ENCODE measurements at places on chromosomes 6 and 20. TPM values are rescaled to one million over a fixed set of nuclear protein-coding genes. Genes with fewer than 3 reads are reported as not detected.

GRCh38 chr6:117512056-117512828, 29.8 kb downstream of the DCBLD1 start:
- H3K27me3 ChIP-seq = no peaks in the 10 kb centered on the region
- H3K36me3 ChIP-seq = no peaks in the 10 kb centered on the region
- H3K4me1 ChIP-seq = peaks cover 4% of the 10 kb centered on the region
- no peak overlapping the region for H3K4me3 ChIP-seq
- DNase-seq = no peak

GRCh38 chr6:151451417-151451949, 443 bp downstream of the RMND1 start:
- peaks cover 15% of the 10 kb centered on the region for H3K4me1 ChIP-seq
- H3K27me3 ChIP-seq = no peaks in the 10 kb centered on the region
- H3K36me3 ChIP-seq = no peaks in the 10 kb centered on the region

- no peaks in the 10 kb centered on the region for H3K4me1 ChIP-seq
- no peak overlapping the region for H3K27ac ChIP-seq
- H3K4me3 ChIP-seq = no peak overlapping the region
Measured at GRCh38 chr6:34514593-34515472, 41.3 kb downstream of the SPDEF start.

DNA sequence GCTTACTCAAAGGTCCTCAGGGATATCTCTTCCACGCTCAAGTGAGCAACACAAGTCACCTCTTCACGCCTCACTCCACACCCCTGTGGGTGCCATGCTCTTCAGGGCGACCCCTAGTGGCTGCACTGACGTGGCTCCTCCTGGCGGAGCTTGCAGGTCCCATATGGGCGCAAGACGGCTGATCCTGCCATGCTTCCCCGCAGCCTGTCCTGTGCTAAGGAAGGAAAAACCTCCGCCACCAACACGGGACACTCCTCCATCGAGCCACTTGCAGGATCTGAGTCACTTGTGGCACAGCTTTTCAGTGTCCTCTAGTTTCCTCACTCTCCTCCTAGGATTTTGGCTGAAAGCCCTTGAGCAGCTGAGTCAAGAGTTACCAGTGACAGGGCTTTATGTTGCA, 90.7 kb downstream of the KHDC1L start:
- H3K4me1 ChIP-seq = no peaks in the 10 kb centered on the region
- H3K4me3 ChIP-seq = no peak overlapping the region
- DNase-seq = no peak
- no peaks in the 10 kb centered on the region for H3K36me3 ChIP-seq

DNA sequence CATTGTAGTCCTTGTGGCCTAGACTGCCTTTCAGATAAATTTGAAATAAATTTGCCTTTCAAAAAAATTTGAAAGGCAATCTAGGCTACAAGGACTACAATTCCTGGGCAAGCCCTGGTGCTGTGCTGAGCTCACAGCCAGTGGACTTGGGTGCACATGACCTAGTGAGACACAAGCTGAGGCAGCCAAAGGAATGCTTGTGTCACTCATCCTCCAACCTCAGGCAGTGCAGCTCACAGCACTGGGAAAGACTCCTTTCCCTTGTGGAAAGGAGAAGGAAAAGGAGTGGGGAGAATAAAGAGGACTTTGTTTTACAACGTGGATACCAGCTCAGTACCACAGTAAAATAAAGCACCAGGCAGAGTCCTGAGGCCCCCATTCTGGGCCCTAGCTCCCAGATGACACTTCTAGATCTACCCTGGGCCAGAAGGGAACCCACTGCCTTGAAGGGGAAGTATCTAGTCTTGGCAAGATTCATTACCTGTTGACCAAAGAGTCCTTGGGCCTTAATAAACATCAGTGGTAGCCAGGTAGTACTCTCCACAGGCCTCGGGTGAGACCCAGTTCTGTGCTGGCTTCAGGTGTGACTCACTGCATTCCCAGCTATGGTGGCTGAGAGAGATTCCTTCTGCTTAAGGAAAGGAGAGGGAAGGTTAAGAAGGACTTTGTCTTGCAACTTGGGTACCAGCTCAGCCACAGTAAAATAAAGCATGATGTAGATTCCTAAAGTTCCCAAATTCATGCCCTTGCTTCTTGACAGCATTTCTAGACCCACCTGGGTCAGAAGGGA, 659.7 kb upstream of the FLRT3 start:
- H3K27me3 ChIP-seq = no peaks in the 10 kb centered on the region
- no peak overlapping the region for H3K4me3 ChIP-seq
- no peaks in the 10 kb centered on the region for H3K4me1 ChIP-seq
- H3K36me3 ChIP-seq = no peaks in the 10 kb centered on the region

IL17A gene
- total RNA-seq = not detected

GRCh38 chr6:31896856-31897611, 464 bp downstream of the EHMT2 start:
- DNase-seq = no peak
- H3K36me3 ChIP-seq = peaks cover 18% of the 10 kb centered on the region
- H3K27ac ChIP-seq = no peak overlapping the region
- peak overlapping the region; percentile 73 for H3K4me3 ChIP-seq

ID4 gene
- total RNA-seq = 5.9 TPM

DNA sequence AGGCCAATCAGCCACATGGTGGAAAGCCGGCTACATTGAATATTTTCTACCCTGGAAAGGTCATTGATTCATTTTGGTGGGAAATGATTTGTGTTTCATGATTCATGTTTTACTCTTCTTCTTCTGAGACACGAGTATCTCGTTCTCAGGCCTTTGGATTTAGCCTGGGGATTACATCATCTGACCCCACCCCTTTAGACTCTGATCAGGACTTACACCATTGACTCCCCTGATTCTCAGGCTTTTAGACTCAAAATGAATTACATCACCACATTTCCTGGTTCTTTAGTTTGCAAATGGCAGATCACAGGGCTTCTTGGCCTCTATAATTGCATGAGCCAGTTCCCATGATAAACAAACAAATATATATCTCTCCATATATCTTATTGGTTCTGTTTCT, 228.8 kb downstream of the ADGRG6 start:
- no peaks in the 10 kb centered on the region for H3K36me3 ChIP-seq
- no peak overlapping the region for H3K4me3 ChIP-seq
- H3K27me3 ChIP-seq = no peaks in the 10 kb centered on the region
- H3K27ac ChIP-seq = no peak overlapping the region

GRCh38 chr20:2814587-2815051, at the start of gene C20orf141:
TSS of gene C20orf141 (plus strand) at chr20:2814987. CDS start at chr20:2815185, 198 bp downstream.
- peak; percentile 92 for DNase-seq
- no peaks in the 10 kb centered on the region for H3K27me3 ChIP-seq
- H3K4me3 ChIP-seq = no peak within 1 kb of the TSS
- H3K36me3 ChIP-seq = no peaks in the 10 kb centered on the region
- H3K27ac ChIP-seq = peak within 1 kb of the TSS; percentile 63
- peaks cover 28% of the 10 kb centered on the region for H3K4me1 ChIP-seq

DNA sequence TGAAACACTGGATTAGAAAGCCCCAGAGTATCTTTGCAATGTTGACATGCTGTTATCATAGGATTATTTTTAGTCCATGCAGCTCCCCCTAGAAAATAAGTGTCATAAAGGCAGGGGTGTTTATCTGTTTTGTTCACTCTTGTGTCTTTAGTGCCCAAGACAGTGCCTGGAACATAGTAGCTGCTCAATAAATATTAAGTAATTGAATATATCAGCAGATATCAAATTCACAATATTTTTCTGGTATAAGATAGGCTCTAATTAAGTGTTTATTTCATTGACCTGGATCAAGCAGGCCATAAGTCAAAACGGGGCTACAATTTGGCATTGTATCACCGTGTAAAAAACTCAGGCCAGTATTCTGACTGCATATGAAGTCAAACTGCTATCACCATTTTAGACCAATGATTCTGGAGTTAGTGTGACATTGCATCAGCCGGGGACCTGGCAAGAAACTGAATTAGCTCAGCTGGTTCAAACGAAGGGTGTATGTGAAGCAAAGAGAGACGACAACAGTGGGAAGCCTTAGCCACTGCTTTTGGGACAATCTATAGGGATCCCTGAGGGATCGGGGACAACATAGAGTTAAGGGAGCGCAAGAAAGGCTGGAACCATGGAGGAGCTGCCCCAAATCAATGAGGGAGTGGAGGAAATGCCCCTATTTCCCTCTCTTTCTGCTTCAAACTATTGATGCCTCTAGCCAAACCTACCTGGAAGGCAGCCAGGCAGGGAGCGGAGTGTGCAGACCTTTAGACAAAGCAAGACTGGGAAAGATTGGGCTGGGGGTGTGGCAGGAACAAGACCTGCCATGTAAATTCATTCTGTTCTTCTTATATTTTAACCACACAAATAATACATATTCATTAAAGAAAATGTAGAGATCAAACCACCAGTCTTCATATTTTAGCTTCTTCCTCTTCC, 112.2 kb downstream of the PLEKHG1 start:
- no peaks in the 10 kb centered on the region for H3K36me3 ChIP-seq
- H3K27me3 ChIP-seq = no peaks in the 10 kb centered on the region
- H3K27ac ChIP-seq = no peak overlapping the region
- H3K4me1 ChIP-seq = peaks cover 17% of the 10 kb centered on the region
- no peak for DNase-seq
- no peak overlapping the region for H3K4me3 ChIP-seq

GSTA2 gene
- total RNA-seq = not detected

DNA sequence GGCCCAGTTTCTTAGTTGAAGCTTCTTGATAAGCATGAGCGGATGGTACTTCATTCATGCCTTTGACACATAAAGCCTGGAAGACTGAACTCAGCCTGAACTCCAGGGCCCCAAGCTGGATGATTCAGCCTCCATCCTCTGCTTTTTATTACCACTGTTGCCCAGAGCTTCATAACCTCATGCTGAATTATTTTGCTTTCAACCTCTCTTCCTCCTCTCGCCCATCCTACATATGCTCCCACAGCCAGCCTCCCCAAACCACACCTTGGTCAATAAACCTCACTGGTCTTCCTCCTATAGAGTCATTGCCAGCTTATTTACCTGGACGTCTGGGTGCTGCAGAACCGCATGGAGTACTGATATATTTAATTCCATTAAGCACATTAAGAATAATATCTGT, 59.4 kb downstream of the SLC35B3 start:
- no peaks in the 10 kb centered on the region for H3K4me1 ChIP-seq
- no peaks in the 10 kb centered on the region for H3K36me3 ChIP-seq
- no peak for DNase-seq
- H3K4me3 ChIP-seq = no peak overlapping the region

SIRPD gene
- total RNA-seq = 0.37 TPM

- no peaks in the 10 kb centered on the region for H3K27me3 ChIP-seq
- H3K4me3 ChIP-seq = no peak overlapping the region
- H3K36me3 ChIP-seq = no peaks in the 10 kb centered on the region
- H3K4me1 ChIP-seq = no peaks in the 10 kb centered on the region
- no peak for DNase-seq
- no peak overlapping the region for H3K27ac ChIP-seq
Measured at GRCh38 chr6:44775121-44775520, 387.6 kb downstream of the CDC5L start.

GRCh38 chr6:72219536-72219935, 333.2 kb downstream of the RIMS1 start:
- no peaks in the 10 kb centered on the region for H3K36me3 ChIP-seq
- H3K4me1 ChIP-seq = no peaks in the 10 kb centered on the region
- no peaks in the 10 kb centered on the region for H3K27me3 ChIP-seq
- H3K4me3 ChIP-seq = no peak overlapping the region

GRCh38 chr20:24781418-24781980, 167.6 kb upstream of the CST7 start:
- DNase-seq = peak; percentile 32
- no peak overlapping the region for H3K27ac ChIP-seq
- H3K36me3 ChIP-seq = no peaks in the 10 kb centered on the region
- no peaks in the 10 kb centered on the region for H3K4me1 ChIP-seq
- no peaks in the 10 kb centered on the region for H3K27me3 ChIP-seq

DNA sequence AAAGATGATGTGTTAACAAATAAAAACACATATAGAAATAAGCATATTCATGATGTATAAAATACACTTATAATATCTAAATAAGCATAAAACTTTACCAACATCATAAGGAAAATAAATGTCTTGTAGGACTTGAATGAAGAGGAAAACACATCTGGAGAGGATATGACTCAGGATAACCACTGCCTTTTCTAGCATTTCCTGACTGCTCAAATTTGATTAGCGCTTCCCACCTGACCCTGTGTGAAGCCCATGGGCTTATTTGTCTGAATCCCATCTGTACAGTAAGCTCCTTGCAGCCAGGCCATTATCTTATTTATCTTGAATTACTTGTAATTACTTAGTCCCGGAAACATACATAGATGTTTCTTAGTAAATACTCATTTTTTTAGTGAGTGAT, 608.6 kb downstream of the COL12A1 start:
- no peak overlapping the region for H3K4me3 ChIP-seq
- peaks cover 8% of the 10 kb centered on the region for H3K4me1 ChIP-seq
- DNase-seq = no peak

DNA sequence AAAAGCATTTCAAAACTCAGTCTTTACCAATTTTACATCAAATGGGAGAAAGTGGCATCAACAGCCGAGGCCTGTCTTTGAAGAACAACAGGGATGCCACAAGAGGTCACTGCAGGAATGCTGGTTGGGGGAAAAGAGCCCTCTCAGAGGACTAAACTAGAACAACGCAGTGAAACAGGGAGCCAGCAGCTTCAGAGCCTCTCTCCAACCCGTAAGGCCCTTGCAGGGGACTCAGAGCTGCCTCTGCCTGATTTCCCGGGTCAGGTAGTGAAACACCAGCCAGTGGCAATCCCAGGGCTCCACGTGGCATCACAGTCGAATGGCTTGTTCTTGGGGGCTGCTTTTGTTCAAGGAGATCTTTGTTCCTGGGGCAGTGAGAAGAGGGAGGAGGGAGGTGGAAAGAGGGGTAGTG, 55.0 kb upstream of the KCNK16 start:
- H3K27ac ChIP-seq = no peak overlapping the region
- no peaks in the 10 kb centered on the region for H3K4me1 ChIP-seq

DNA sequence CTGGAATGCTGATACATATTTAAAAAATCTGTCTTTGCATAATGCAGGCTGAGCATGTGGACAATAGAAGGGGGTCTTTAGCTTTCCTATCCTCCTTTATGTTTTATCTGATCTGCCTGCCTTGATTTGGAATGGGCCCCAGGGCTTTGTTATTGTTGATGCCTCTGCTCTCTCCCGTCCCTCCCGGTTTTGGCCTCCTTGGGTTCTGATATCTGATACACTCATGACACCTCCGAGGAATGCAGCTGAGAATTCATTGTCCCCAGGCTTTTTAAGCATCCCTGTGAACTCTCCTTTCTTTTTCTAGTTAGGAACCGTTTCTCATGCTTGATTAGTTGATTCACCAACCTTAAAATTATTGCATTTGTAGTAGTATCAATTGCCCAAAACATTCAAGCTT, 185.5 kb upstream of the RALGAPA2 start:
- no peak for DNase-seq
- H3K4me3 ChIP-seq = no peak overlapping the region
- H3K36me3 ChIP-seq = no peaks in the 10 kb centered on the region
- no peaks in the 10 kb centered on the region for H3K4me1 ChIP-seq
- no peak overlapping the region for H3K27ac ChIP-seq

DNA sequence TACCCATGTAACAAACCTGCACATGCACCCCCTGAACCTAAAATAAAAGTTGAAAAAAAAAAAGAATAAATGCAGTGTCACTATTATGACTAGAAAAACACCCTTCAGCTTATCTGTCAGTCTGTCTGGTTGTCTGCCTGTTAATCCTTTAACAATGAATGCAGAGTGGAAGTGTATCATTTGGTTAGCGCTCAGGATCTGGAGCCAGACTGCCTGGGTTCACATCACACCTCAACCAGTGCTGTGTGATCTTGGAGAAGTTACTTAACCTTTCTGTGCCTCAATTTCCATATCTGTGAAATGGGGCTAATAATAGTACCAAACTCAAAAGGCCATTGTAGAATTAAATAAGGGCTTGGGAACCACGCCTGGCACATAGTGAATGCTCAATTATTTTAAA, 16.8 kb downstream of the ETV7 start:
- H3K4me1 ChIP-seq = peaks cover 26% of the 10 kb centered on the region
- no peak overlapping the region for H3K27ac ChIP-seq
- no peaks in the 10 kb centered on the region for H3K36me3 ChIP-seq
- DNase-seq = no peak
- no peaks in the 10 kb centered on the region for H3K27me3 ChIP-seq
